Activated CD4-positive, alpha-beta memory T cell treated with anti-CD3 and anti-CD28 coated beads for 36 hours (primary cell): ENCODE measurements at places on chromosomes 12 and 14. TPM values are rescaled to one million over a fixed set of nuclear protein-coding genes. Genes with fewer than 3 reads are reported as not detected.

ADAM20 gene
- total RNA-seq: 0.36 TPM

ANKRD52 gene
- total RNA-seq: 34.1 TPM

GLT1D1 gene
- not detected for total RNA-seq

DNA sequence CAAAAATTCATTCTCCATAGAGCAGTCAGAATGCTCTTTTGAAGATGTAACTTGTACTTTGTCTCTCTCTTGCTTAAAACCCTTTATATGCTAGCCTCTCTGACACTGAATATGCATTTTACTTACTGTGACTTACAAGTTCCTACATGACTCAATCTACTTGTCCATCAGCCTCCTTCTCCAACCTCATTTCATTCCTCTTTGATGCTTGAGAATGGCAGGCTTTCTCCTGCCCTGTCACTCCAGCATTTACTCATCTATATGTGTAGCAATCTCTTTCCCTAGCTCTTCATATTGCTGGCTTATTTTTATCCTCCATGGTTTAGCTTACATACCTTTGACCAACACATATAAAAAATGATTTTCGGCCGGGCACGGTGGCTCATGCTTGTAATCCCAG lies 561.9 kb downstream of the CCER1 start:
- no peak for DNase-seq

- DNase-seq: no peak
Measured at GRCh38 chr12:7101694-7102131, 7.3 kb downstream of the C1RL start.

DNA sequence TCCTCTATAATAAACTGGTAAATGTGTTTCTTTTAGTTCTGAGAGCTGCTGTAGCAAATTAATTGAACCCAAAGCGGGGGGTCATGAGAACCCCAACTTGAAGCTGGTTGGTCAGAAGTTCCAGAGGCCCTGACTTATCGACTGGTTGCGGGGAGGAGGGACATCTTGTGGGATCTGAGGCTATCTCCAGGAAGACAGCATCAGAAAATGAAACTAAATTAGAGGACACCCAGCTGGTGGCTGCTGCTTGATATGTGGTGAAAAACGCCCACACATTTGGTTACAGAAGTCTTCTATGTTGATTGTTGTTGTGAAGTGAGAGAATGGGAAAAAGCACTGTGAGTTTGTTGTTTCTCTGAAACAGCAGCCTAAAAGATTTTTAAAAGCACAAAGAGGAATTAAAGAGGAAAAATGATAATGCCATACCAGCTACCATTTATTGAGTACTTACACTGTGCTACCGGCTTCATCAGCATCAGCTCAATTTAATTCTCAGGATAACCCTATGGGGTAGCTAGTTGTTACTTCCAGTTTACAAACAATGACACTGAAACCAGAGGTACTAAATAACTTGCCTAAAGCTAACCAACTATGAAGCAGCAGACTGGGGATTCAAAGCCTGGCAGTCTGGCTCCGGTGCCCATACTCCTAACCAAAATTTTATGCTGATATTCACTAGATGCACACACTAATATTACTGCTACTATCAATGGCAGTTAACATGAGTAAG lies 24.3 kb downstream of the DDX24 start:
- peak; percentile 57 for DNase-seq
